K562 (cell line): ENCODE measurements at places on chromosomes 2 and 18.

DNA sequence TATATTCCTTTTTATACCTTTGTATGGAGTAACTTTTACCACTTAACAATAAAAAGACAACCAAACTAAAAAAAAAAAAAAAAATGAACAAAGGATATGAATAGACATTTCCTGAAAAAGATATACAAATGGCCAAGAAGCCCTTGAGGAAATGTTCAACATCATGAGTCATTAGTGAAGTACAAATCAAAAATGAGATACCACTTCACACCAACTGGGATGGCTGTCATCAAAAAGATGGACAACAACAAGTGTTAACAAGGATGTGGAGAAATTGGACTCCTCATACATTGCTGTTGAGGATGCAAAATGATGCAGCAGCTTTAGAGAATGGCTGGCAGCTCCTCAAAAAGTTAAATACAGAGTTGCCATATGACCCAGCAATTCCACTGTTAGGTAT is 22.6 kb upstream of the SCYGR2 start:
- no peak for DNase-seq

- DNase-seq: no peak
Observed at GRCh38 chr2:74959106-74959751, 786 bp downstream of the POLE4 start.

- no peak for DNase-seq
Observed at GRCh38 chr18:3007491-3007890, 5.5 kb downstream of the LPIN2 start.

DNA sequence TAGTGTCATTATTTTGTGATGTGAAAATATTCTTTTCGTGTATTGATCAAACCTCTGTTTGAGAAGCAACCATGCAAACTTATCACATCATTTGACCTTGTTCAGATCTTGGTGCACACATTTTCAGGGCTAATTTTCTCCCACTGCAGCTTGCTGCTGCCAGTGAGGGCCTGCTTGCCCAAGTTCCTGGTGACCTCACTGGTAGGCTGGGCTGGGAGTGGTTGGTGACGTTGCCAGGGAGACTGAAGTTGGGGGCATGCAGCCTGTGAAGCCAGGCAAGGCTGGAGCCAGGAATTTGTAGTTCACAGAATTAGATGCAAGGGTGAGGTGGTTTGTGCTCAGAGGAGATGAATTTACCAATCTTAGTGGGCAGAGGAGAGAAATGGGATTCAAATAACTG is 38.5 kb downstream of the PARD3B start:
- no peak for DNase-seq

GRCh38 chr2:45750484-45750883 is 99.0 kb downstream of the PRKCE start:
- no peak for DNase-seq

DNA sequence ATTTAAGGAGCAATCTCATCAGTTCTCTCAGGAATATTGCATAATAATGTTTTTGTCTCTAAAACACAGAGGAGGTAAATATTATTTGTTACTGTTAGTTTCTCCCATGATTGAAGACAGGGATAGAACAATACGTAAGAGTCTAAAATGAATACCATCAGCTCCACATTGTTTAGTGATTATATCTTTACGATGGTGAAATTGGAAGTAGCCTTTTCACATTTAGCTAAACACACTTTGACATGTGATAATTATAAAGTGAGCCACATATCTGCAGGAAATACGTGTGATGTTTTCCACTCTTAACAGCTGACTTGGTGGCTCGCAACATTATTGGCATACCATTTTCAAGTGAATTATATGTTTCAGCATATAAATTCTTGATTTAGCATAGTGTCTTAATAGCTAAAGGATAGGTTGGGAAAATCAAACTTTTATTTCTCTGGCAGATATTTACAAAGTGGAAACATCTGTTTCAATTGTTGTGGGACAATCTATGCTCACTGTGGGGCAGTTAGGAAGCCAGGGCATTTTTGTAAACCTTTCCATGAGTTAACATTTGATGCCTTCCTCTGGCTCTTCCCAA is 208.1 kb upstream of the RASGRP3 start:
- DNase-seq: no peak
